ENCODE measurements at places on chromosomes 7 and 10.
A peak's percentile ranks its signal among the peaks of the same experiment; 100 is the strongest.

GRCh38 chr7:41911792-41912191 lies 208.9 kb upstream of the INHBA start:
- no peak for DNase-seq

- DNase-seq, result no peak
Observed at GRCh38 chr7:158368449-158368848, 219.2 kb downstream of the PTPRN2 start.

DNA sequence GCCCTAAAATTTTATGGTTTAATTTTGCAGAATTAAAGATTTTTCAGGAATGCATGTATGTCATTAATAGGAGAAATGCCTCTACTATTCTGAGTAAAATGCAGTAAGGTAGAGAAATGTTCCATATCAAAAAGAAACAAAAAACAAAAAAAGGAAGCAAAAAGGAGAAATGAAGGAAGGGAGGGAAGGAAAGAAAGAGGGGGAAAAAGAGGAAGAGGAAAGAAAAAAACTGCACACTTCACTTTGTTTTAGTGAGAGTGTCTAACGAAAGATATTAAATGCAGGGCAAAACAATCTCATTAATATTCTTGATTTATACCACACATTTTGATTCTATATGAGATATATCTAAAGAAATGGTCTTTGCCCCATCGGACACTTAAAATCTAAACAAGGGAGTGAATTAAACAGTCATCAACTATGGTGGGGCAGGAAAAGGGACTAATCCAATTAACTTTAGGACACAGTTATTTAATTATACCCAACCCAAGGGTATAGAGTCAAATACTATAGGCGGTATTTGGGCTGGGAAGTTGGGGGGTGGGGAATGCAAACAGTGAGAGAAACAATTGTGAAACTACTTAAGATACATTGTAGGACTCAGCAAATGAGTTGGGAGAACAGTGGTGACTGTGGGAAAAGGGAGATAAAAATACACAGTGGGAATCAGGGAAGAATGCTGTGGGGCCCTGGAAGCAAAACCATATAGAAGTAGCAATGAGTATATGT lies 27.0 kb downstream of the IMMP2L start:
- no peak for DNase-seq

DNA sequence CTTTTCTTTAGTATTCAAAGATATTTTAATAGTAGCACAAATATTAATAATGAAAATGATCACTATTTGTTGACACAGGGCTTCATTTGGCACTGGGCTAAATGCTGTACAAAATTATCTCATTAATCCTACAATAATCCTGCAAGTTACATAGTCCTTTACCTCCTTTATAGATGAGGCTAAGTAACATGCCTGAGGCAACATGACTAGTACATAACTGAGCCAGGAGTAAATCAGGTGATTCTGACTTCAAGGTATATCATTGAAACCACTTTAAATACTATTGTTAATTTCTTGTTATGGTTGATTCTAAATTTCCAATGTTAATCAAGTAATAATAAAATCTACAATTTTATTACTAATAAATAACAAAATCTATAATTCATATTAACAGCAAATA lies 39.8 kb downstream of the SEM1 start:
- DNase-seq, result no peak

- DNase-seq, result no peak
Observed at GRCh38 chr7:89265631-89266030, 470.1 kb upstream of the TEX47 start.

DNA sequence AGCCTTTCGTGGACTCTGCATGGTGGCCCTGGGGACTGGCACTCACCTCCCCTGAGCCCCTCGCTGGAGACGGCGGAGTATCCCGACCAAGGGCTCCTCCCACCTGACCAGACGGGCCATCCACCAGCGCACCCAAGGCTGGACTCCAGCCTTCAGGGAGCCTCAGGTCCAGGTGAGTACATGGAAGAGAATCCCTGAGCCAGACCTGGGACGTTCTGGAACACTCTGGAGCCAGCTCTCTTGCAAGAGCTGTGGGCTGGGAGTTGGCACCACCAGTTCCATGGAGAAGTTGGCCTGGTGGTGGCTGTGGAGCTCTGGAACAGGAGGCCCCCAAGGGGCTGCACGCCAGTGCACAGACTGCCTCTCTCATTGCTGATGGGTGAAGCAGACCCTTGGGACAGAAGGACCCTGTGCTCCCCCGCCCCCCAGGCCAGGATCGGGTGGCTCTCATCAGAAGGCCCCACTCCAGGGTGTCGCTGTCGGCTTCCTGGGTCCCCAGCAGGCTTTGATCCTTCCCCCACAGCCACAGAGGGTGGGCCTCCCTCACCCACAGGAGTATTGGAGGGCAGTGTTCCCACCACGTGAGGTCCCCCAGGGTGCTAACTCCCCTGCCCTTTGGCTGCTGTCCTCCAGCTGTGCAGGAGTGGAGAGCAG lies 189.9 kb downstream of the EBF3 start:
- DNase-seq, result no peak

GRCh38 chr7:153406486-153406872 lies 645.7 kb upstream of the DPP6 start:
- no peak for DNase-seq

DNA sequence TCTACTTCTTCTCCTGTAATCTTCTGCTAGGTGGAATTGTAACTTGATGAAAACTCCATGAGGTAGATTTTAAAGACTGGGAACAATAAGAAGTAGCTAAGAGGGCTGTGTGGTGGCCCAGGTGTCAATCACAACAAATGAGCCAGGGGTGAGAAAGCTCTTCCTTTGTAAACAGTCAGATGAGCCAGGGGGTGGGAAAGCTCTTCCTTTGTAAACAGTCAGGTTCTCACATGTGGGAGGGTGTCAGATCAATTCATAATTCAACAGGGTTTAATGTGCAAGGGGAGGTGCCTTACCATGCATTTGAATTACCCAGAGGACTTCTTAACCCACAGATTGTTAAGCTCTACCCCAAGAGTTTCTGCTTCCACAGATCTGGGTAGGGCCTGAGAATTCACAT lies 312.4 kb upstream of the AUTS2 start:
- no peak for DNase-seq

- peak; percentile 8 for DNase-seq
Observed at GRCh38 chr7:130560972-130561371, 69.1 kb downstream of the MEST start.

GRCh38 chr10:12797471-12798262 lies 203.8 kb downstream of the CCDC3 start:
- no peak for DNase-seq

- no peak for DNase-seq
Observed at GRCh38 chr7:99325001-99325493, 651 bp upstream of the ARPC1A start.

- DNase-seq, result peak; percentile 66
Observed at GRCh38 chr10:78688901-78689583, 379.7 kb upstream of the ZMIZ1 start.

GRCh38 chr7:129780974-129781927 lies 169.7 kb downstream of the NRF1 start:
- no peak for DNase-seq

DNA sequence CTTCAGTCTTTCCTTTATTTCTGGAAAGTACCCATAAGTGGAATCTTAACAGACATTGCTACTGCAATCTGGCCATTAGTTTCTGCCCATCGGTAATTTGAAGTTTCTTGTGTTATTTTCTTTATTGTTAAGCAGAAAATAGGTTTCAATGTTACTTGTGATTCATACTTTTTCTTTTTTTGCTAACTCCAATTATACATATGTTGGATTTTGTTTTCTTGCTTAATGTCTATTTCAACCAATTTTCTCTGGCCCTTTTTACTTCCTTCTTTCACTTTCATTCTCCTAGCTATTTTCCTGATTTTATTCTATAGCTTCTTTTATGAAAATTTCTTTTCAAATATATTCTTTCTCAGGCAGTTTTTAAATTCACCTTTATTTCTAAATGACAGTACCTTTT lies 457.4 kb downstream of the TCERG1L start:
- no peak for DNase-seq

DNA sequence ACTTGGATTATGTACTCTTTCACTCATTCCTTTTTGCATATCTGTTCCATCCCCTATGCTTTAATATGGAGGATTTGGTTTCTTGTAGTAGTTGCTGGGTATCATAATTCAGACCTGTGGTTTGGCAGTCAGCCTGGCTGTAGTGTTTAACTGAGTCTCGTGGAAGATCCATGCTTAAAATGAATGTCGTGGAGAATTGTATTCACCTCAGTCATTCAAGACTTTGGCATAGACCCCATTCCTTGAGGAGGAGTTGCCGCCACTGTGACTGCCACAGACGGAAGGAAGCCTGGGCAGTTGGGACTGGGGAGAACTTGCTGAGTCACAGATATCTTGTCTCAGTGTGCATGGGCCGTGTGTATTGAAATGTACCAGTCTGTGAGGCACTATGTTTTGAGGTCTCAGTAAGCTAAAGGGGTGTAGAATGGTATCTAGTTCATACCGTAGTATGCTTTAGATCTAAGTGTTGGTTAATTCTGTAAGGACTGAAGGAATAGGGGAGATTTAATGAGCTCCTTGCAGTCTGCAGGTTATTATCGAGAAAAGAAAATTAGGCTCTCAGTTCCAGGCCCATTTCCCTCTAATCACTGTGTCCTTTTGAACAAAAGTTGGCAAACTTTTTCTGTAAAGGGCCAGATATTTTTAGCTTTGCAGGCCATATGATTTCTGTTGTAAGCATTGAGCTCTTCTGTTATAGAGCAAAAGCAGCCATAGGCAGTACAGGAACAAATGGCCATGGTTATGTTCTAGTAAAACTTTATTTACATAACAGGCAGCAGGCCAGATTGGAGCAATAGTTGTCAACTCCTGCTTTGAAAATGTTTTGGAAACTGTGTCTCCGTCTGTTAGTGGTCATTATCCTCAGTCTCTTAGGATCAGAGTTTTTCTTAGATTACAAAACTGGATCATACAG lies 76.8 kb downstream of the TPST1 start:
- DNase-seq, result peak; percentile 75

DNA sequence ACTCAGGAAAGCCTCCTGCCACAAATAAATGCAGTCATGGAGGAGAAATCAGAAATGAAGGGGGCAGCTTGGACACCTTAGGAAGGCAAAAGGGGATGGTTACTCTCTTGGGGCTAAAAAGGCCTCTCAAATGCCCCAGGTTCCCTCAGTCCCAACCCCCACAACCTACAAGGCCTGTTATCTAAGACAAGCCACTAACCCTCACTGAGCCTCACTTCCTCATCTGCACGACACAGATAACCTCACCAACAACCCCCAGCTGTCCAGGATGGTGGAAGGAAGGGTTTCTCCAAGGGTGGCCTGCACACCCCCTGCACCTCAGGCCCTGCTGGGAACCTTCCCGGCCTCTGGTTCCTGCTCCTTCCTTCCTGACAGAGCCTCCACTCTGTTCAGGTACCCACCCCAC lies 29.2 kb downstream of the SORBS1 start:
- DNase-seq, result no peak

GRCh38 chr10:16592378-16592777 lies 70.7 kb upstream of the C1QL3 start:
- DNase-seq, result no peak

DNA sequence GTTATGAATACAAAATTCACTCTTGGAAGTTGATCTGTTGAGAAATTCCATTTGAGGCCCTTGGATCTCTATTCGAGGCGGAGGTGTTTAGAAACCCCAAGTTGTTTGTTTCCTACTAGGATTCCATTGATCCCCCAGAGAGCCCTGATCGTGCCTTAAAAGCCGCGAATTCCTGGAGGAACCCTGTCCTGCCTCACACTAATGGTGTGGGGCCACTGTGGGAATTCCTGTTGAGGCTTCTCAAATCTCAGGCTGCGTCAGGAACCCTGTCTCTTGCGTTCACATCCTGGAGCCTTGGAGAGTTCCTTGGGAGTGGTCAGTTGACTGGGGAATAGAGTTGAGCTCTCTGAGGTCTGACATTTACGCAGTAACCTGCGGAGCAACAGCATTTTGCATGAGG lies 1.2 kb downstream of the CFAP69 start:
- no peak for DNase-seq

- DNase-seq, result no peak
Observed at GRCh38 chr7:26668821-26669220, 195.6 kb downstream of the SKAP2 start.

GRCh38 chr10:62230344-62231121 lies 38.1 kb downstream of the RTKN2 start:
- DNase-seq, result no peak

DNA sequence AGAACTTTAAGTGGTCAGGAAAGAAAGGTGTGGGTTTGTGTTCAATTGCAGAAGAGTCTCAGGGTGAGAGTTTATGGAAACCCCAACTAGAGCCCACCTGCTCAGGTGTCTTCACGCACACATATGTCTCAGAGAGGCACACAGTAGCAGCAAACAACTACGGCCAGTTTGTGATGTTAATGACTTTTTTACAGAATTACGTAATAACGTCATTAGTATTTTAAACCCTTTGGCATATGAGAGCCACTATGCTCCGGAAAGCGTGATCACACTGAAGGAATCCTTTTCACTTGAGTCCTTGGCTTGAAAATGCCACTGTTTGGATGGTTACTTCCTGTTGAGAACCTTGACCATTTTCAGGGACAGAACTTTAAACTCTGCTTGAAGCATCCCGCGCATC lies 204.0 kb downstream of the PTPRN2 start:
- DNase-seq, result no peak

DNA sequence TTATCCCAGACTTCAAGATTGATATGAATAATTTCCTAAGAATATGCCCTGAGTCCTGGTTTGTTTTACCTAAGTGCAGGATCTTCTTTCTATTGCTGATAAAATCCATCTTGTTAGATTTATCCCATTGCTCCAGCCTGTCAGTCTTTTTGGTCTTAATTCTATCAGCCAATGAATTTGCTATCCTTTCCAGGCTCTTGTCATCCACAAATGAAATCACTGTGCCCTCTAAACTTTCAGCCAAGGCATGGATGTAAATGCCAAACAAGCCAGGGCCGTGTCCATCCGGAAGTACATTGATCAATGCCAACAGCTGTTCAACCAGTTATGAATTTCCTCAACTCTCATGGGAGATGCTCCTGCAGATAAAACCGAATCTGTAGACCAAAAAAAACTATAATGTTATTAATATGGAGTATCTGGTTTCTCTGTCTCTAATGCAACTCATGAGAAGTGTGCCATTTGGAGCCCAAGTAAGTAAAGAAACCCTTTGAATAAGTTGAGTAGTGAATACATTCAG lies 40.0 kb downstream of the NPY start:
- no peak for DNase-seq

DNA sequence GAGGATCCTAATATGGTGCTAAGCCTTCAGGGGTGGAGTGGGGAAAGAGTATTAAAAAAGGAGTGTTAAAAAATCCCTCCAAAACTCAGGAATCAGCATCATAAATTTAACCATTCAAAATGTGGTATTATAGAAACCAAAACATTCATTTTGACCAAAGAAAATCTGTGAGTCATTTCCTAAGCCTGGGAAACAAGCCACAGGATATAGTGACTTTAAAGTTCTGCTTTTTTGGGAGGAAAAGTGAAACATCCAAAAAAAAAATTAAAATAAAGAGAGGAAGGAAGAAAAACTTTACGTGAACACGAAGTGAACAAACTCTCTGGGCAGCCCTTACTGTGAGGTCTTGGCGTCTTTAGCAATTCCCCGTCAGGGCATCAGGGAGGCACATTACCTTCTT lies 74.0 kb upstream of the GSDME start:
- no peak for DNase-seq

DNA sequence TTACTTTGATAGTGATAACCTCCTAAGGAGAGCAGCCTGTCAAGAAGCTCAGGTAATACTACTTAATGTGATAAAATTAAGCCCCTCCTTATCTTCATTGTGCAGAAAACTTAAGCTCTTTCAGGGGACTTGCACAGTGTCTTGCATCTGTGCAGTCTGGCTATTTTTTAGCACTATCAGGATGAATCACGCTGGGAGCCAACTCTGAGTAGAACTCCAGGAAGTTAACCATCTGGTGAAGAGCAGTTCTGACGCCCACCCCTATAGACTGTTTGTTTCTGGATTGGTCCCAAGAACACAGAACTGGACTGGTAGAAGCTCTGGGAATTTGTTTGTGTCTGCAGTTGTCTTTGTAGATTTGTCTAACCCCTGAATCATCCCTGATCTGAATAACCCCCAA lies 41.9 kb downstream of the AGK start:
- DNase-seq, result peak; percentile 32
